Epithelial cell of esophagus (primary cell): ENCODE measurements at places on chromosomes 6 and 20.

DNA sequence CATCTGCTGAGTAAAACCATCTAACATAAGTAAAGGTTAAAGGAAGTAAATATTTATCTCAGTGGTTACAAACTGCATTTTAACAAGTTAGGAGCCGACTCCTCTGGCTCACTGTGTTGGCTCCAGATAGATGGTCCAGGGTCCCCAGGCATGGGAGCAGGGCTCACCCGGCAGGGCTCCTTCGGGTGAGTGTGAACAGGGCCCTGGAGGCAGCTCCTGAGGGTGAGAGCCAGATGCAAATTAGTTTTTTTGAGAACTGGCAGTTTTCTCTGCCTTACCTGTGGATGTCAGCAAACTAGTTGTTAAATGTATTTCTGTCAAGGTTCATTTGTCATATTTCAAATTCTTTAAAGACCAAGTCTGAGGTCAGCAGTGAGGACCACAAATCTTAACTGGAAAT is 21.5 kb downstream of the TPBG start:
- DNase-seq, result no peak

DNA sequence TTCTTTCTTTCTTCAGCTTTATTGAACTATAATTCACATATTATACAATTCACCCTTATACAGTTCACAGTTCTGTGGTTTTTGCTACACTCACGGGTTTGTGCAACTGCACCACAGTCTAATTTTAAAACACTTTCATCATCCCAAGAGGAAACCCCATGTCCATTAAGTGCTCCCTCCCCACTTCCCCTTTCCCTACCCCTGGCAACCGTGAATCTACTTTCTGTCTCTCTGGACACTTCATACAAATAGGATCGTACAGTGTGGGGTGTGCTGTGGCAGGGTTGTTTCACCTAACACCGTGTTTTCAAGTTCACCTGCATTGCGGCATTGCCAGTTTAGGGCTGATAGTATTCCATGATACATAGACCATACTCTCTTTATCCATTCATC is 118.8 kb downstream of the PHACTR3 start:
- DNase-seq, result no peak

- DNase-seq, result no peak
Observed at GRCh38 chr6:124371974-124372475, 568.4 kb downstream of the NKAIN2 start.

- DNase-seq, result no peak
Observed at GRCh38 chr20:41034239-41034638, 5.6 kb downstream of the TOP1 start.

GRCh38 chr20:45969712-45970634 is 2.0 kb downstream of the ZNF335 start:
- DNase-seq, result peak; percentile 77

DNA sequence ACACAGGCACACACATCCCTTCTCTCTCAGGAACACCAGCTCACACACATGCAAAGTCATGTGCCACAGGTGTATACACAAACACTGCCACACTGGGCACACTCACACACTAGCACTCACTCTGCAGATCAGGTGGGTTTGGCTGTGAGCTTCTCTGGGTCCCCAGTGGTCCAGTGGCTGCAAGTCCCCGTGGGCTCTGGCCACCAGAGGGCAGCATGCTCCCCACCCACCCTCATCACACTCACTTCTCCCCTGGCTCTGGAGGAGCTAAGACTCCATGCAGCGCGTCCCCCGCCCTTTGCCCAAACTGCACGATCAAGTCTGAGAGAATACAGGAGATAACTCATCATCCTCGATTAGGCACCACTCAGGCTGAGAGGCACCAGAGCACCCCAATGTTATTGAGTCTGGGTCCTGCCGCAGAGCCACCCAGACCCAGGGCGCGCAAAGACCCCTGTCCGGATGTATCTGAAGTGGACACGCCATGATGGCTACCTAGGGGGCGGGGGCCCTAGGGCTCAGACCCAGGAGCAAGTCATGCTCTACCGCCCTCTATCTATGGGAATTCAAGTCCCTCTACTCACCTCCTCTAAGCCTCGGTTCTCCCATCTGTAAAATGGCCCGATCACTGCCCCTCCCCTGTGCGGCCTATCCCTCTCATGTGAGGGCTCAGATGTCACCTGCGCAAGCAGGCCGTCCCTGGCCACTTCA is 90.5 kb downstream of the GRM4 start:
- DNase-seq, result peak; percentile 68

- DNase-seq, result no peak
Observed at GRCh38 chr6:53041356-53041755, 23.8 kb upstream of the FBXO9 start.

DNA sequence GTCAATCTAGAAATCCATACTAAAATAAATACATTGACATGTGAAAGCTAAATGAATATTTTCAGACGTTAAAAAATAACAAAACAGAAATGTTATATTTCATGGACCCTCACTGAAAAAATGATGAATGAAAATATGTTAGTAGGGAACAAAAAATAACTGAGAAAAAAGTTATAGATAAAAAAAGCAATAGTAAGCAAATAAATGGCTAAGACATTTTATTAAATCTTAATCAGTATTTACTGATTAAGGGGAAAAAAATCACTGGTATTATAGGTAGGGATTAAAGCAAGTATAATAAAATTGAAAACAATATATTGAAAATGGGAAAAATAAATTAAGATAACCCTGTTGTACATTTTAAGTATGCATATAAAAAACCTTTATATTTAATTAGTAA is 468.1 kb upstream of the MANEA start:
- no peak for DNase-seq

GRCh38 chr6:21227486-21227885 is 366.1 kb upstream of the SOX4 start:
- DNase-seq, result peak; percentile 90

GRCh38 chr6:10419749-10420545 is 5.1 kb upstream of the TFAP2A start:
- peak; percentile 80 for DNase-seq

DNA sequence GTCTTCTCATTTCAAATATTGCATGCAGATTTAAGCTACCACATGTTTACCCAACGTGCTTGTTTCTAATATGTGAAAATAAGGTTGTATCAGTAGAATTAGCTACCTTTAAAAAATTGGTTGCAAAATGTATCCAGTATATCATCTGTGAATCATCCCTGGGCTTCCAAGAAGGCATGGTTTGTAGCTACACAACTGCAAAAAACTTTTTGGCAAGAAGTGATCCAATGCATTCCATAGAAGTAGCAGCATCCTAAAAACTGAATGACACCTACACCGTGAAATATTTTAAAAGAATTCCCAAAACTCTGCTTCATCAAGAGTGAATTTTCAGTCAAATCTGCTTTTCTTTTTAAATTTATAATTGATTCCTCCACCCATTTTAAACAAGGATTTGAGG is 89.1 kb downstream of the AIG1 start:
- peak; percentile 34 for DNase-seq

GRCh38 chr6:165845493-165845892 is 182.5 kb upstream of the PDE10A start:
- DNase-seq, result no peak

GRCh38 chr6:168082860-168083513 is 4.0 kb upstream of the FRMD1 start:
- no peak for DNase-seq

- no peak for DNase-seq
Observed at GRCh38 chr20:3326779-3327521, 80.5 kb downstream of the DNAAF9 start.

GRCh38 chr6:72861059-72861458 is 239.2 kb downstream of the KCNQ5 start:
- no peak for DNase-seq

GRCh38 chr6:89360415-89360999 is 8.0 kb upstream of the UBE2J1 start:
- DNase-seq, result no peak

DNA sequence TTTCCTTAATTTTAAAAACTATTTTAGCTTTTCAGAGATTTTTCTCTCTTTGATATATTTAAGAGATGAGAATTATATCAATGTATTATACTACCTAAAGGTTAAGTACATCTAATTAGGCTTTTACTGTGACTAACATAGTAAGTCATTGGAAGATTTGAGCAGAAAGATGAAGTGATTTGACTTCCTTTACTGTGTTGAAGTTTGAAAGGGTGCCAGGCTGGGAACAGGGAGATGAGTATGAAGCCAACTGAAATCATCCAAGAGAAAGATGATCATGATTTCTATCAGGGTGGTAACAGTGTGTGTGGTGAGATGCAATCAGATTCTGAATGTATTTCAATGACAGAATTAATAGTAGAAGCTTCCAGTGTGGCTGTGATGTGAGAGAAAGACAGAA is 87.3 kb downstream of the TRDN start:
- DNase-seq, result no peak

DNA sequence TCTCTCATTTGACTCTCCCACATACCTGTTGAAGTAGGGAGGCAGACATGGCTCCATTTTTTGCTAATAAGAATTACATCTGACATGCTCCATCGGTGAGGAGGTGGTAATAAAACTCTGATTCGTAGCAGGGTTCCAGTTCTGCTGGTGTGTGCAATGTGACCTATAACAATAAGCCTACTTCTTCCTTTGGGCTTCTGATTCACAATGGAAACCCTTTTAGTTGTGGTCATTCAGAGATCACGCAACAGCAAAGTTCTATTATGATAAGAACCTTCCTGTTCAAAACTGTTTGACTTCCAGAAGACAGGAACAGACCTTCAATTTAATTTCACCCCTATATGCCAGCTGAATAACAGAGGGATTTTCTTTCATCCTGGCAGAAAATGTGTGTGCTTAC is 31.4 kb upstream of the GSTA4 start:
- no peak for DNase-seq

DNA sequence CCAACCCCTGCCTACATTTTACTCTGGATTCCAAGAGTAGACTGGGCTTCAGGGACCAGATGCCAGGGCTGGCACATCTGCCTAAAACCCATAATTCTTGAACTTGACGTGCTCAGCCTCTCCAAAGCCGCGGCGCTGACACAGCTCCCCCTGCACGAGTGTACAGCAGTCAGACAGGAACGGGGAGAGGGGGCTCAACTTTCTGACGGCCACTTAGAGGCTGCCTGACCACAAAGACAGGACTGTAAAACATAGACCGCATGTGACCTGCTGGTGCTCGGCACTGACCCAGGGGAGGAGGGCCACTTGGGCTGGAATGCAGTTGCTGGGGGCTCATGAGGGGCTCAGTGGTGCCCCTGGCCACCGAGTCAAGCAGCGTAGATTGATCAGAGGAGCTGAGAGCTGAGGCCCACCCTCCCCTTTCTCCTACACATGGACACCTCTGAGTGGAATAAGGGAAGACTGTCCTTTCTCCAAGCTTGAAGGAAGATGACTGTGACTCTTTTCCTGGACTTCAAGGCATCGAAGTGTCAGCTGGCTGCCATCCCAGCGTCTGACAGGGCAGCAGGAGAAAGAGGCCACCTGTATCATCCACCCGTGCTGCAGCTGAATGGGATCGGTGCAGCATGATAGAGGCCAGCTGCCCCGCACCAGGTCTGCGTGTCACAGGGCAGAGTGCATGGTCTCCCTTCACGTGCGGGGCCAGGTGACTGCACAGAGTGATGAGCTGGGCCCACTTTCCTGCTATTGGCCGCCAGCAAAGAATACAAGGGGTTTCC is 171.3 kb upstream of the AGPAT4 start:
- DNase-seq, result no peak

DNA sequence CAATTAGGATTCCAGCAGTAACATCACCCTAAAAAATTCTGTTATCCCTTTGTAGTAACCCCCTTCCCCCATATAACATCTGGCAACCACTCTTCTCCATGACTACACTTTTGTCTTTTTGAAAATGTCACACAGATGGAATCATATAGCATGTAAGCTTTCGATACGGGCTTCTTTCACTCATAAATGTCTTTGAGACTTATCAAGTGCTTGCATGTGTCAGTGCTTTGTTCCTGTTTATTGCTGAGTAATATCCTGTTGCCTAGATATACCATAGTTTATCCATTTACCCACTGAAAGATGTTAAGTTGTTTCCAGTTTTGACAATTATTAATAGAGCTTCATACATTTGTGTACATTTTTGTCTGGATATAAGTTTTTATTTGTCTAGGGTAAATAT is 10.4 kb upstream of the SNPH start:
- DNase-seq, result no peak

DNA sequence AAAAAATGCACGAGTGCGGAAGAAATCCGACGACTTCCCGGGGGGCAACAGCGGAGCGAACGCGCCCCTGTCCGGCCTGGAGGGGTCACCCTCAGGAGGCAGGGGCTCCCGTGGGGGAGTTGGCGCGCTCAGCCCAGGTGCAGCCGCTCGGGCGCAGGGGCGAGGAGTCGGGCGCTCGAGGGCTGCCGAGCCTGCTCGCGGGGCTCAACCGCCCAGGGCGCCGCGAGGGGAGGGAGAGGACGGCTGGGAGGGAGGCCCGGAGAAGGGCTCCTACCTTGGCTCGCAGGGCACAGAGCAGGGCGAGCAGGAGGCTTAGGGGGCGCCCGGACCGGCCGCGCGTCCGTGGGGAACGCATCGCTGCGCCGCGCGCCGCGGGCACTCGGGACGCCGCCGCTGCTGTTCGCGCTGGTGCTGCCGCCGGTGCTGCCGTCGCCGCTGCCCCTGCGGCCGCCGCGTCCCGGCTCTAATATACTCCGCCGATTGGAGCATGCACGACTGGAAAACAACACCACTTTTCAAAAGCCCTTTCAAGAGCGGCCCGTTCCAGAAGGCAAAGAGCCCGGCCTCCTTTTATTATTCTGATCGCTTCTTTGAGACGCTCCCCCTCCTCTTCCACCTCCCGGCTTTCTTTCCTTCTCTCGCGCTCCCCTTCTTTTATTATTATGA is 490 bp downstream of the JAG1 start:
- DNase-seq, result no peak

- DNase-seq, result no peak
Observed at GRCh38 chr6:146265056-146265455, 236.2 kb downstream of the GRM1 start.

GRCh38 chr20:50663095-50663821 is 28.1 kb downstream of the RIPOR3 start:
- DNase-seq, result peak; percentile 84

GRCh38 chr6:22078802-22079545 is 217.9 kb downstream of the PRL start:
- DNase-seq, result no peak

DNA sequence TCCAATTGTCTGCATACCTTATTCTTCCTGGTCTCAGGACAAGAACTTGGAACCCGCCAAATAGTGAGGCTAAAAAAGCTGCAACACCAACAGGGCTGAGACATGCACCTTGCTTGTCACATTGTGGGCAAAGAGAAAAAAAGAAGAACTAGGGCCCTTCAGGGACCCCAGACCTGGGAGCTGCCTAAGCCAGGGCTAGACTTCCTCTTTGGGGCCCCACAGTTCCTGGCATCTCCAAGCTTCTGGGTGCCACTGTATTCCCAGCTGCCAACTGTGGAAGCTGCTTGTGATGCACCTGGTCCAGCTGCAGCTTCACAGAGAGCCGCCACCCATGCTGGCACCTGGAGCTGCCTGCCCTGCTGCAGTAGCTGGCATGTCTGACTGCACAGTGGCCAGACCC is 370.6 kb downstream of the CD83 start:
- no peak for DNase-seq

GRCh38 chr6:135630789-135631376 is 133.3 kb upstream of the AHI1 start:
- no peak for DNase-seq

DNA sequence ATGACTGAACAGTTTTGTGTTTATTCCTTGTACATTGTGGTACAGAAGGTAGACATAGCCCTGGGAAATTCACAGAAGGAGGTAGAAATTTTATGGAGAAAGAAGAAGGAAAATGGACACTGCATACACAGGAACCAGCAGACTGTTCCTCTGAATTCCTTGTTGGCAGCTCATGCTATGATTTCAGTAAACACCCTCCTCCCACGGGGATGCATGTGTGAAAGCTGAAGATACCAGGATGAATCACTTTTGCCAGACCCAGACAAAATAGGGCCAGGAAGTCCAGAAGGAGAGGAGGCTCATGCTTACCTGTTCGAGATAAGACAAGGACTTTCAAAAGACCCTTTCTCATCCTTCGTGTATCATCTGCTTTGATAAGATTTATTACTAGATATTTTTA is 110.3 kb upstream of the GGTLC1 start:
- DNase-seq, result peak; percentile 85
